ENCODE measurements at places on chromosomes 5 and 9.

DNA sequence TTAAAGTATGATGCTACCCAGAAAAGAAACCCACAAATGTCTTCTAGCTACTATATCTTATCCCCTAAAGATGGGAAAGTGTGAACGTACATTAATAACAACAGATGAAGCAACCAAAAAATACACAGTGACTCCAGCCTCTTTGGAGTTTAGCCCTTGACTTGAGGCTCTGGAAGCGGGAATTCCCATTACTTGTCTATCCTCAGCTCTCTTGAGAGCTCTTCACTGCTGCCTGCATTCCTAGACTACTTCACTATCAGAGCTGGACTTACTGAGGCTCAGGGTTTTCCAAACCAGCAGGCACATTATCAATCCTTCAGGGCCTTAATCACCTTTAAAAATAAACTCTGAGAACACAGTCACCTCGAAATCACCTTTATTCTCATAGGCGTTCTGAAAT is 1.0 kb upstream of the NME5 start:
- DNase-seq, result no peak

- no peak for DNase-seq
Observed at GRCh38 chr5:158492841-158493242, 606.9 kb downstream of the EBF1 start.

DNA sequence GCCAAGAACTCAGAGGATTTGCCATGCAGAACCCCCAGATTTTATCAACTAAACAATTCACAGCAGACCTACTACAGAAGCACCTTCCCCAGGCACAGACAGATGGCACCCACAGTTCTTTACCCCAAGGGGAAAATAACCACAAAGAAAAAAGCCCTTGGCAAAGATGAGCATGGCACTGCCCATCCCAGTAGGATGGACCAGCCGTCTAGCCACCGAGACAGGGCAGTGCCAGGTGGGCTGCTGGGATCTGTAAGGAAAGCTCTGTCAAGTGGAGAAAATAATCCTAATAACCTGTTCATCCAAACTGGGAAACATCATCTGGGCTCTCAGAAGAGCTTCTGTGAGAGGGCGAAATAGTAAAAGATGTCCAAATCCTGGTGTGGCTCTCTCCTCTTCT is 130.0 kb downstream of the COL23A1 start:
- DNase-seq, result no peak

GRCh38 chr5:66863243-66864170 is 267.3 kb downstream of the MAST4 start:
- DNase-seq, result no peak

- peak; percentile 4 for DNase-seq
Observed at GRCh38 chr9:112252194-112252593, 77.1 kb upstream of the SUSD1 start.

DNA sequence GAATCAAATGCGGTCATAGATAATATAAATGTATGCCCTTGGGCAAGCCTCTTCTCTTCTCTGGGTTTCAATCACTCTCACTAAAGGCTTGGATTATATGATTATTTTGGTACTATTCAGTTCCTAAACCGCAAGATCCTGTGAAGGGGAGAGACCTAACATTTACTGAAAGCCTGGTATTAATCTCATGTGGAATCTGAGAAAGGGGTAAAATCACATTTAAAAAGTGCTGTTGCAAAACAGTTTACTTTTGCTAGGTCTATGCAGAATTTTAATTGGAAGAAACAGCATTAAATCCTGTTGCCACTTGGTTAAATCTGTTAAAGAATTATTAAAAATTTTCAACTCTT is 50.7 kb downstream of the SLC44A1 start:
- no peak for DNase-seq

GRCh38 chr5:23027331-23027730 is 174.2 kb upstream of the CDH12 start:
- DNase-seq, result no peak

GRCh38 chr9:112784020-112784785 is 33.6 kb downstream of the SNX30 start:
- no peak for DNase-seq

DNA sequence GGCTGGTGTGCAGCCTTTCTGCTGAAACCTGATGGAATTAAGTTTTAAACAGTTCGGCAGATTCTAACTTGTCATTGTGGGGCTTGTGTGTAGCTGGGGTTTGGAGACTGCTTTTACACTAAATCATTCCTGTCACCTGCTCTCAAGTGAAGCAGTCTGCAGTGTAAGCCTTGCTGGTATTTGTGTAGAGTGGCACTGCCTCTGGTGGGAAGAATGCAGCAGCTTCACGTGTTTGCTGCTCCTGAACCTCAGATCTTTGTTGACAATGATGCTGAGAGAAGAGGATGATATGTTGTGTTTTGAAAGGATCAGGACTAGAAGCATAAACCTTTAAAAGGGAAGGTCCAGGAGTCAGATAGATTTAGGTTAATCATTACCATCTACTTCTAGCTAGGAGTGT is 88.1 kb downstream of the KDM4C start:
- DNase-seq, result no peak

DNA sequence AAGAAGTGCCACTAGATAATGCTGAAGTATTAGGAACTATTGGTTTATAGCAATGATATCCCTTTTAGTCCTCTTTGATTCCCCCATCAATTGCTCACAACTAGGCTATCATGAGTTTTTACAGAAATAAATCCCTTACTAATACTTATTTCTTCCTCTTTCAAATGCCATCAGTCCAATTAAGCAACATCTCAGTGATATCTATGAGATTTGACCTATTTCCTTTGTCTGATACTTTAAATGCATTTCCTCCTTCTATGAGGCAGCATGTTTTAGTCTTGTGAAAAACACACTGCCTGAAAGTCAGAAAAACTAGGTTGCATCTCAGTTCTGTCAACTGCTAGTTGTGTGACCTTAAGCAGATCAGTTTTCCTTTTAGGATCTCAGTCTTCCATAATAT is 101.6 kb downstream of the FBXW11 start:
- no peak for DNase-seq

- no peak for DNase-seq
Observed at GRCh38 chr5:120886351-120886860, 422.3 kb downstream of the PRR16 start.

DNA sequence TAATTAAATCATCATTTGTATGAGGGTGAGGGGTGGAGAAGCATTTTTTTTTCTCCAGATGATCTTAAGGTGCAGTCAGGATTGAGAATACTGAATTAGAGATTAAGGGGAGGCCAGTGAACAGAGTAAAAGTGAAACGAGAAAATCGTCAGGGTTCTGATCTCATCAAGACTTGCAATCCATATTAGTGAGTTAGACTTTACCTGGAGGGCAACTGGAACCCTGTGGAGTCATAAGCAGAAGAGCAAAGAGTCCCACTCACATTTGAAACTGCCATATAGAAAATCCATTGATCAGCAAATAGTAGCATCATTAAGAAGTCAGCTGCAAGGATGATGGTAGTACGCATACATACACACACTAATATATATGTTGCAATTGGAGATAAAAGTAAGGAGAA is 466.2 kb upstream of the PAPPA start:
- DNase-seq, result no peak

GRCh38 chr5:173891308-173892116 is 3.4 kb downstream of the CPEB4 start:
- DNase-seq, result no peak

DNA sequence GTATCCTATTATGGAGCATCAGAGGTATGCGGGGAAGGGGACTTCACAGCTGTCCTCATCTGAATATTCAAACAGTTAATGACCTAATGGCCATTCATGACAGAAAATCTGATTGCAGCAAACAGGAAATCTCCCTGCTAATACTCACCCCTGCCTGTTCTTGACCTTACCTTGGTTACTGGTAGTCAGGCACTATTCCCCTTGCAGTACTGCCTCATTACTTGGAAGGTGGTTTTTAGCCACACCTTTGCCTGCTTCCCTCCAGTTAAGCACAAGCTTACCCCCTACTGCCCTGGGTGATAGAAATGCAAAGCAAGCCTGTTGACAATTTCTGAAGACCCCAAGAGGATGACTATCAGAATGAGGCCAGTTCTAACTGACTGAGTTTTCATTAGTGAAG is 332.4 kb downstream of the NTRK2 start:
- DNase-seq, result no peak

- DNase-seq, result no peak
Observed at GRCh38 chr5:67873935-67874334, 341.6 kb upstream of the PIK3R1 start.

GRCh38 chr9:135001526-135001925 is 83.8 kb upstream of the FCN1 start:
- no peak for DNase-seq

DNA sequence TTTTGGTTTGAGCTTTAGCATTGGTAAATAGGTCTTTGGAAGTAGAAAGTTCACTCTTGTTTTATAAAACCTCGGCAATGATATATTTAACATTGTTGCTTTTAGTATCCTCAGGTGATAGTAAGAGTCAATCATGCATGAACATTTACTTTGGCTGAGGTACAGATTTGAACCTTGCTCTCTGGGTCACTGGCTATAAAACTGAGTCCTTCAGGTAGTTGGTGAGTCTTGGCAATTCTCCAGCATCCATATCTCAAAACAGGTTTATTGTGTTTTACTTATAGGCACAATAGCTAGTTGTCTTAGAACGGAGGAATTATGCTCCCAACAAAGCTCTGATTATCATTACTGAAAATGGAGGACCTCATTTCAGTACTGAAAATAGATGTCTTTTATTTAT is 75.1 kb downstream of the MAT2B start:
- DNase-seq, result no peak

- DNase-seq, result no peak
Observed at GRCh38 chr5:146681585-146682105, 165.7 kb upstream of the GPR151 start.

DNA sequence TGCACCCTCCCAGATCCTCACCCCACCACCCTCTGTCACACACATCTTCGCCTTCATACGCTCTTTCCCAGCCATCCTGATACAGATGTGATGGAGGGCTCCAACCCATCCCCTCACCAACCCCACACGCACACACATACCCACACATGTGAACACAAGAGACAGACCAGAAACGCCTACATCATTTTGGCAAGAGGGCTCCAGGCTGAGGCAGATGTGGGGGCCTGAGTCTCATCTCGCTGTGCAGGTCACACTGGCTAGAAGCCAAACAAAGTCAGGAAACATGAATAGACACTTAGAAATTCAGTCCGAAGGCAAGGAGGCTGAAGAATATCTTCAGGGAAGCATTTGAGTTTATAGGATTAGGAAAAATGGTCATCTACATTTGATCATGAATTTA is 6.2 kb downstream of the PRDM12 start:
- DNase-seq, result no peak

DNA sequence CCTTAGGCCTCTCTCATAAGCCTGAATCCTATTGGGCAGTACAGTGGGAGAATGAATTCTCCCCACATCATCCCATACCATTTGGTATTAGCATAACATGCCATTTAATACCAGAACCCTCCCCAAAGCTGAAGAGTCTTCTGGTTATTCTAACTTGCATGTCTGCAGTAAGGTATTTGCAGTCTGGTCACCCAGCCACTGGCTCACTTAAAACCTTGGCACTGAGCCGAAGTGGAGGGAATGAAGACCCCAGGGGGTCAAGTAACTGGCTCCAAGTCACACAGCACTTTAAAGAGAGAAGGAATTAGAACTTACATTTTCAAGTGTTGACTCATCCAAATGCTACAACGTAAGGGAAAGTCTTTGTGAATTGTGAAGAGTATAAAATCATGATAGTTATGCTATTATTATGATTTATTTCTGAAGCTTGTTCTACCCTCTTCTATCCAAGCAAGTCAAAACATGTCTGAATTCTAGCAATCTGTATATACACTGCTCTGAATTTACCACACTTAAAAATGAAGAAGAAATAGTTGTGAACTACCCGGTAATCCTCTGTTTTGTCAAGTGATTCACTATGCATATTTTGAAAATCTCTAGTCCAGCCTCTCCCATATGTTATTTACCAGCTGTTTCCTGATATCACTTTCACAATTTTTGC is 28.5 kb downstream of the GLRA1 start:
- no peak for DNase-seq

DNA sequence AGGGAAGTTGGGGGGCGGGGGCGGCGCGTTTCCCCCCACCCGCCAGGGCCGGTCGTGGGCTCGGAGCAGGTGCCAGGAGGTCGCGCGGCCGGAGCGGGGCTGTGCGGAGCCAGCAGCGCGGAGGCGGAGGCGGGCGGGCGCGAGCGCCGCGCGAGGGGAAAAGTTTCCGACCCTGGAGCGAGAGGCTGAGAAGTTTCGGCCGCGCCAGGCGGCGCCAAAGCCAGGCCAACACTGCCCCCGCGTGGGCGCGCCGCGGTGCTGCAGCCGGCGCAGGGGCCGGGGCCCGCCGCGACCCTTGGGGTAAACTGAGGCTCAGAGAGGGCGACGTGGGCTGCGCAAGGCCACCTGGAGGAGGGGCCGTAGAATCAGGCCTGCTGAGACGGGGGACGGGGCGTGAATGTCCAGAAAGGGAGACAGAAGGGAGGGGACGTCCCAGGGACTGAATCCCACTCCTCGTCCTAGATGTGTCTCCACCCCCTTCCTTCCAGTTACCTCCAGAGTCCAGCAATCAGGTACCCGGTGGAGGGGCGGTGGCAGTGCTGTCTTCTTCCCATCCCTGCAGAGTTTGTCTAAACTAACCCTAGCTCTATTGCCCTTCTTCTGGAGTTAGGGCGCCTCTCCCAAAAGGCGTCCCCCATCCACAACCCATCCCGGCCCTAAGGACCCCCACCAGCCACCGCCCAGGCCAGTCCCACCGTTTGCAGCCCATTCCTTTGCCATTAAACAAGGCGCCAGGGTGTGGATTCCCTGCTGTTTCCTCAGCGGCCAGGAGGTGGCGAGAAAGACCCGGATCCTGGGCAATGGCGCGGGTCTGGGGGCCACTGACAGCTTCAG is 10.2 kb downstream of the C9orf50 start:
- peak; percentile 73 for DNase-seq

DNA sequence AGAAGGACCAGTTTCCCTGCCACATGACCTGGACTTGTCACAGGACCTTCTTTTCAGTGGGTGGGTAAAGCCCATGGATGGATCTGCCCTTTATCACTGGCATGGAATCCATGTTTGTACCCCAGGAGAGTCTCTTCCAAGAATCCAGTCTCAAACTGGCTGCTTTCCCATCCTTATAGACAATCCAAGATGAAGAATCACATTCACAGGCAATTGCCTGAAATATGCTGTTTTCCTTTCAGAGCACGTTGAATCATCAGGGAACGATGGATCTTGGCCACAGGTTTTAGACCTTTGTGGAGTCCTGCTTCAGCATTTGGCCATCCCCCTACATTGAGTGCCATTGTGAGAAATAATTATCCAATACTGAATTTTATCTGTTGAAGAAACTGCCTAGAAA is 319.8 kb downstream of the ASTN2 start:
- DNase-seq, result no peak

- DNase-seq, result no peak
Observed at GRCh38 chr9:115522912-115523311, 405.0 kb upstream of the TNC start.

GRCh38 chr5:137666461-137666850 is 69.4 kb downstream of the KLHL3 start:
- DNase-seq, result no peak

Data from activated CD4-positive, alpha-beta T cell treated with anti-CD3 and anti-CD28 coated beads, Interleukin-2, Interleukin-6, amounts not matched to agents 100 ng/mL and 50 ng/mL, durations not matched to agents 16 hours and 8 hours (primary cell).